ENCODE measurements at places on chromosomes 1 and 21.

DNA sequence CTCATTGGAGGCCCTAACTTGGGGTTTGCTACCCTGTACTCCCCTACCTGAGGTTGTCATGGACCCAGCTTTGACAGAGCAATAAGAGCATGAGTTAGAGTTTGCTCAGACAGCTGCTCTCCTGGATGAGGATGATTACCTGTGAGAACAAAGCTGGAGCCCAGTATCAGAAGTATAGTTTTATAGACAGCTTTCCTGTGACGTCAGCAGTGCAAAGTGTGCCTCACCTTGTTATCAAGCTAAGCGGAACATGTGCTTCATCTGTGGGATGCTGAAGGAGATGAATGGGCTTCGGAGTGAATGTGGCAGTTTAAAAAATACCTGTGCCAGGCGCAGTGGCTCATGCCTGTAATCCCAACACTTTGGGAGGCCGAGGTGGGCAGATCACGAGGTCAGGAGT lies 5.4 kb upstream of the WDR47 start:
- DNase-seq, result no peak

DNA sequence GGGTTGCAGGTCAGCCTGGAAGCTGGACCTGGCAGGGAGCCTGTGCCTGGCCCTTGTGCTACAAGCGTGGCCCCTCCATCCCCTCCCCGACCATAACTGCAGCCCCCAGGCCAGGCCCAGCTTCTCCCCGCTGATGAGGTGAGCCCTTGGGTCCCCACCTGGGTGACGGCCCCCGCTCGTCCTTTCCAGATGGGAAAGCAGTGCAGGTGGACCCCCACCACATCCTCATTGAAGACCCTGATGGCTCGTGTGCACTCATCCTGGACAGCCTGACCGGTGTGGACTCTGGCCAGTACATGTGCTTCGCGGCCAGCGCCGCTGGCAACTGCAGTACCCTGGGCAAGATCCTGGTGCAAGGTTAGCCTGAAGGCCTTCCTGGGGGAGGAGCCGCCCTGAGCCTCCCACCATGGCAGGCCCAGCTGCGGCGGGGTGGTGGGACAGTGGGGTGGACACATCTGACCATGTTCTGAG lies 56.9 kb downstream of the TRIM11 start:
- no peak for DNase-seq

- DNase-seq, result peak; percentile 72
Measured at GRCh38 chr1:85612704-85613361, 32.3 kb downstream of the CCN1 start.

- DNase-seq, result peak; percentile 75
Measured at GRCh38 chr1:21270086-21270689, 20.1 kb downstream of the ECE1 start.

- DNase-seq, result no peak
Measured at GRCh38 chr1:3250624-3251023, 181.6 kb downstream of the PRDM16 start.

- peak; percentile 16 for DNase-seq
Measured at GRCh38 chr1:78519446-78519845, 28.7 kb downstream of the PTGFR start.

DNA sequence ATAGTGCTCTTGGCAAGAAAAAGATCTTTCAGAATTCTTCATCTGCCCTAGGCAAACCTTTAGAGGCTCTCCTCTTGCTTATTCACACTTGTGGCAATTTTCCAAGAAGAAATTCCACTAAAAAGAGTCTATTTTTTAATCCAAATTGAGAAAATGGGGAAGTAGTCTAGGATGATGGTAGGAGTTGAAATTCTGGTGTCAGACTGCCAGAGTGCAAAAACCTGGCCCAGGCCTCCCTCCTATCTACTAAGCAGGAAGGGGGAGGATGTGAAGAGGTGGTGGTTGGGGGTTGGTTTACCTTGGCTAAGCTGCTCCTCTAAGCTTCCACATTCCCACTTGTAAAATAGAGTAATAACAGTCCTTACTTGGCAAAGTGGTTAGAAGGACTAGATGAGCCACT lies 120.6 kb upstream of the KCNJ15 start:
- DNase-seq, result peak; percentile 46

GRCh38 chr1:201307231-201307630 lies 23.9 kb downstream of the PKP1 start:
- peak; percentile 93 for DNase-seq

DNA sequence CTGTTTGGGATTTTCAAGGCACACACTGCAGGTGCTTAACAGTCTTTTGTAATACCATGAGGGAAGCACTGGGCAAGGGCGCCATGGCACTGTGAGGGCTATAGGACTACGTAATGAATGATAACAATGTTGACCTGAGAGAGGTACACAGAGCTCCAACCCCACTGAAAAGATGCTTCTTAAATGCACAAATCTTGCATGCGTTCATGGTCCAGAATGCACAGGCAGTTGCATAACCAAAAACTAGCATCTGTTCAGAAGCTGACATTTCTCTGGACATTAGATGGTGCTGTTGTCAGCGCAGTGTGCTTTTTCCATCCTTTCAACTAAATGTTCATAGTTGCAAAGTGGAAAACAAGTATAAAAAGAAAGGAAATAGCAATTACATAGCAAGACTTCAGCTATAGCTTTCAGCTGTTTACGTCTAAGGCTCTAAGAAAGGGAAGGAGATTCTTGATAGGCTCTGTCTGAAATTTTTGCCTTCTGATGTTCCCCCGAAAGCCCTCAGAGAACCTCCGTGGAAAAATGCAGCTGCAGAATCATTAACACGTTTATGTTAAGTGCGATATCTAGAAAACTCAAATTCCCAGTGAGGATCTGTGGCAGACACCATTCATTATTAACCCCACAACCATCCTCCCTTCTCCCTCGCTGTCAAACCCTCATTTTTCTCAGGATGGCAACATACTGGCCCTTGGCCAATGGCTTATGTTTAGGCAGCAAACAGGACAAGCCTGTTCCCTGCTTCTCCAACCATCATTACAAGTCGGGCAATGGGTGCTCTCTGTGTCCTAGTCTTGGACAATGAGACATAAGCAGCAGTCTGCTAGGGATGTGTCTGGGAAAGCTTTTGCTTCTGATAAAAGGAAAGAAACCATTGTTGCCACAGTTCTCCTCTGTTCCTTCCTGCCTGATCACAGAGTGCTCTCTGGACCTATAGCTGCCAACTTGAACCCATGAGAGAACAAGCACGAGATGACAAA lies 8.2 kb upstream of the TARBP1 start:
- peak; percentile 71 for DNase-seq

DNA sequence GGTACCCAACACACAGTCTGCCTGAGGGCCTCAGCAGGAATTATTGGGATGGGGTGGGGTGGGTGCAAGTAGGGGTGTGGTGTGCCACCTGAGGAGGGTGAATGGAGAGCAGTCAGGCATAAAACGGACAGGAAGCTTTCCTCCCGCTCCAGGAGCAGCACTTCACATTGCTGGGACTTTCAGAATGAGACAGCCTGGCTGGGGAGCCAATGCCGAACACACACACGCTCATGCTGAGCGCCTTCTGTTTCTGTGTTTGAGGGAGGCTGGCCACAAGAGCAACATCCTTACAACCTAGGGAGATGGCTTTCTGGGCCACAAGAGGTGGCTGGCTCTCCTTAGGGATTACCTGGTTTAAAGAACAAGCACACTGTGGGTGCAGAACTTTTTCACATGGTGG lies 98.0 kb downstream of the LAMC2 start:
- DNase-seq, result no peak

DNA sequence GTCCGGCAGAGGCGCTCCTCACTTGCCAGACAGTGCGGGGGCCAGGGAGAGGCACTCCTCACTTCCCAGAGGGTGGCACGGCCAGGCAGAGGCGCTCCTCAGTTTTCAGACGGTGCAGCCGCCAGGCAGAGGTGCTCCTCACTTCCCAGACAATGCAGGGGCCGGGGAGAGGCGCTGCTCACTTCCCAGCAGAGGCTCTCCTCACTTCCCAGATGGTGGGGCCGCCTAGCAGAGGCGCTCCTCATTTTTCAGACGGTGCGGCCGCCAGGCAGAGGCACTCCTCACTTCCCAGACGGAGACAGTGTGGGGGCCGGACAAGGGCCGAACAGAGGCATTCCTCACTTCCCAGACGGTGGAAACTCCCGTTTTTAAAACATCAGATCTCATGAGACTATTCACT lies 238.4 kb upstream of the CACYBP start:
- DNase-seq, result no peak

GRCh38 chr1:38083541-38083940 lies 36.9 kb upstream of the POU3F1 start:
- DNase-seq, result no peak

- no peak for DNase-seq
Measured at GRCh38 chr1:184881941-184882913, 92.1 kb downstream of the NIBAN1 start.

- peak; percentile 70 for DNase-seq
Measured at GRCh38 chr1:203117611-203118575, 9.6 kb upstream of the ADORA1 start.

GRCh38 chr21:16133248-16133647 lies 403.5 kb downstream of the USP25 start:
- DNase-seq, result no peak

DNA sequence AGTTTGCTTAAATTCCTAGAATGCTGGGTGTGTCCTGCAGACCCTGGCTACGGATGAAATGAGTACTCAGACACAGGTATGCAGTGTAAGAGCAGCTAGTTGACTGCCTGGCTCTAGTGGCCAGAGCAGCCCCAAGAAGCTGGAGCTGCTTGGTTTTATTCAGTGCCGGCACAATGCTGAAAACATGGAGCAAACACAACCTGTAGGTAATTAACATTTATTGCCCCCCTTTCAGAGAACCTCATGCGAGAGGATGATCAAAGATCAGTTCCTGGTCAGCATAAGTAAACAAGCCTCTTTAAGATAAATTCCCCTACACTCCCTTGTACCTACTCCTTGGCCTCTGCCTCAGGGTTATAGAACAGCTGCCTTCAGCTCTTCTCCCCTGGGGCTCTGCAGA lies 43.2 kb downstream of the MRPS6 start:
- no peak for DNase-seq

GRCh38 chr1:59803458-59804038 lies 11.2 kb upstream of the HOOK1 start:
- no peak for DNase-seq

- no peak for DNase-seq
Measured at GRCh38 chr21:45166931-45167330, 92.6 kb downstream of the ADARB1 start.

DNA sequence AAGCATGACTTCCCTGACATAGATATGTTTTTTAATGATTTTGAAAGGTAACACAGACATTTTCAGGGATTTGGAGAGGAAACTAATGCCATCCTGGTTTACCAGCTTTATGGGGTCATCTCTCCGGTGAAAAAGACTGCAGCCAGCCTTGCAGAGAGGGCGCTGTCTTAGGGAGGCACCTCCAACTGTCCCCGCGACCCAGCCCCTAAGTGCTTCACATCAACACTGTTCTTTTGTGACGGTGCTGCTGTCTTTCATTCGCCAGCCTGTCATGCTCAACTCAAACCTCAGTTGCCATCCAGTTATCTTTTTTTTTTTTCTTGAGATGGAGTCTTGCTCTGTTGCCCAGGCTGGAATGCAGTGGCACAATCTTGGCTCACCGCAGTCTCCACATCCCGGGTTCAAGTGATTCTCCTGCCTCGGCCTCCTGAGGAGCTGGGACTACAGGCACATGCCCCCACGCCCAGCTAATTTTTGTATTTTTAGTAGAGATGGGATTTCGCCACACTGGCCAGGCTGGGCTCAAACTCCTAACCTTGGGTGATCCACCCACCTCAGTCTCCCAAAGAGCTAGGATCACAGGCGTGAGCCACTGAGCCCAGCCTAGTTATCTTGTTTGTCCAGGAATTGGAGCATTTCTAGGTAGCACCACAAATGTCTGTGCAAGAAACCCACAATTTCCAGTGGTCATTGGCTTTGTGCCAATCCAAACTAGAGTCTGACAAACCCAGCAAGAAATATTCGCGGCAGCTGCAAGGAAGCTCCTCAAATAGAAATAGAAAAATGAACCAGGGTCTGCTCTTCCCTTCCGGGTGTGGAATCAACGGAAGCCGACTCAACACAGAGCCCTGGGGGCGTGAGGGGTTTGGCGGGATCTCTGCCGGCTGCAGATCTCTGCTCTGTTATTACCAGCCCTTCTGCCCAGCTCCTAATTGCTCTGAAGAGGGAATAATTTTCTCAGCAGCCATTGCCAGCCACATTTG lies 24.2 kb downstream of the PDE9A start:
- peak; percentile 62 for DNase-seq

DNA sequence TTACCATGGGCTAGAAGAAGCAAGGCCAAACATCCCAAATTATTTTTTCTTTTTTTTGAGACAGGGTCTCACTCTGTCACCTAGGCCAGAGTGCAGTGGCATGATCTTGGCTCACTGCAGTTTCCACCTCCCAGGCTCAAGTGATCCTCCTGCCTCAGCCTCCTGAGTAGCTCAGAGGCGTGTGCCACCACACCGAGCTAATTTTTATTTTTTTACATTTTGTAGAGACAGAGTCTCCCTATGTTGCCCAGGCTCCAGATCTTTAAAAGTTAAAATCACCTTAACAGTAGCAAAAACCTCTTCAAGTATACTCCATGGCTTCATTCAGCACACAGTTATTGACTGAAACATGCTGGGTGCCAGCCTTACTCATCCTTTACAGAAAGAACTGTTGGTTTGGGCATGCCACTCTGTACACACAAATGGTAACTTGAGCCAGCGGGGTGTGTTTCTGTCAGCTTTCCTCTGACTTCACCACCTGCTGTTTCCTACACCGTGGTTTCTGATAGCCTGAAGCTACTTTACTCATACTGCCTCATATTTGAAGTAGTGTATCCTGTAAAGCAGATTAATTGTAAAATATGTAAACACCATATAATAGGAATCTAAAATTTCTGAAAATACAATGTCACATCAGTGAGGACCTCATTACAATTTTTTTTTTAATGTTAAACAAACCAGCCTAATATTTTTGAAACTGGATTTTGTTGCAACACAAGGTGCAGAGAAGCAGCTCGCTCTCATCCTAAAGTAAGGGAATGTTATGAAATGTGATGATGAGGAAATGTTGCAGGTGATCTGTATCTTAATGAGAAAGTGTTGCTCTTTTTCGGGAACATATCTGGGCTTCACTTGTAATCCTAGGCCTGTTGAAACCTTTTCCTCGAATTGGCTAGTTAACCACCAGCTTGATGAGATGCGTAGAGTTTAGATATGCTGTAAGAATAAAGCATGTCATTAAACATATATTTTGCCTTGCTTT lies 113.9 kb downstream of the ATP5PO start:
- DNase-seq, result peak; percentile 98

DNA sequence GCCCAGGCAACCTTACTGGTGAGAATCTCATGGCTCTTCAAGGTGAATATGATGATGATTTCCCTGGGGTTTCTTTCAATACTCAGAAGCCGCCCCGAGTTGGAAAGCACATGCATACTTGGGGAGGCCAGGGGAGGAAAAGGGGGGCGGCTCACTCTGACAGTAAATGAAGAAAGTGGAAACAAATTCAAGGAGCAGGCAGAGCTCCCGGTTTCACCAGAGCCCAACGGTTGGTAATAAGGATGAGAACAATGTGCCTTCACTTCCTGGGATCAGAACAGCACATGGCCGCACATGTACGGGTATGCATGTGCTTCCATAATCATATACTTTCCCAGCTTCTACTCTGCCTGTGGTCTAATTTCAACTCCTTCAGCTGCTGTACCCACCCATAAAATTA lies 3.8 kb upstream of the ARHGEF2 start:
- no peak for DNase-seq
